SK-N-SH (cell line): ENCODE measurements at places on chromosomes 1 and 21.

DNA sequence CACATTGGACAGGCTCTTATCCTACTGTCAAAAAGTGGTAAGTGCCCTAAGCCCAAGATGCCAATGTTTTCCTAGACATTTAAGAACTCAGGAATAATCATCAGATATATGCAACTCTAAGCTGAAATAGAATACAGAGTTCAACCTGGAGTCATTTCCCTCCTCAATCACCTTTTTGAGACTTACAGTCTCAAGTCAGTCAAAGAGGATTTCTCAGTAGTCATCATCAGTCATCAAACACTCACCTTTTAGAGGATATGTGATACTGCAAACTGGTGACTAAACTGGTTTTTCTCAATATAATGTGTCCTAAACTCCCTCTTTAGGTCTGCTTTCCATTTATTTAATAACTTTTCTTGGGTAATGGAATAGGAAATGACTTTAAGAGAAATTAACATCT lies 145.3 kb upstream of the ADAMTS5 start:
- no peak for DNase-seq

- peak; percentile 83 for DNase-seq
These were observed 906 bp upstream of the ADARB1 start for GRCh38 chr21:45073301-45074047.

DNA sequence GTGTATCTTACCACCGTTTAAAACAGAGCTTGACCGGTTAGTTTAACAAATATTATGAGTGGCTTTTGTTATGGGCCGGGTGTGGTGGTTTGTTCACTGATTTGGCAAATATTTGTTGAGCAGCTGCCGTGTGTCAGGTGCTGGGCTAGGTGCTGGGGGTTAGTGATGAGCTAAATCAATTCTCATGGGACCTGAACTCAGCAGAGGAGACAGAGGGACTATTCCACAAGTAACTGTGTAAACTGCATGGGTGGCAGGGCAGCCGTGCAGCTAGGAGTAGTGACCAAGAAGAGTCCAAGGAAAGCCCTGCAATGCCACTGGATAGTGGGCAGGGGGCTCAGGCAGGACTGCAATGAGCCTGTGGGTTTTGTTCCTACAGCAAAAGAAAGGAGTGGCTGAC lies 11.2 kb upstream of the C2CD2 start:
- no peak for DNase-seq

DNA sequence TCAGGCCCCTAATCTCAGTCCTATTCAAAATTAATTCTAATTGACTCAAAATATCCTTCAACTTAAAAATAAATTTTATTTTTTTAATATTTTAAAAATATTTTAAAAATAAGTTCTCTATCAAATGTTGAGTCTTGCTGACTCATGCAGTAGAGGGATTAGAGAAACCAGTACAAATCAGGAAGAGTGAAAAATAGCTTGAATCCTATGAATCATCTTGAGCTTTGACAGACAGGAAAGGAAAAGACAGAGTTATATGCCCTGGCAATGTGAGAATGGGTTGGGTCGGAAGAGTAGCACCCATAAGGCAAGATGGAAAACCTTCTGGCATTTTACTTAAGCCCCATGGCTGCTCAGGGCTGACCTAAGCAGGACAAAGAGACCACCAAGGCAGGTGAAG lies 346.6 kb upstream of the RUNX1 start:
- no peak for DNase-seq

GRCh38 chr1:83998205-83998497 lies 781 bp downstream of the TTLL7 start:
- no peak for DNase-seq

DNA sequence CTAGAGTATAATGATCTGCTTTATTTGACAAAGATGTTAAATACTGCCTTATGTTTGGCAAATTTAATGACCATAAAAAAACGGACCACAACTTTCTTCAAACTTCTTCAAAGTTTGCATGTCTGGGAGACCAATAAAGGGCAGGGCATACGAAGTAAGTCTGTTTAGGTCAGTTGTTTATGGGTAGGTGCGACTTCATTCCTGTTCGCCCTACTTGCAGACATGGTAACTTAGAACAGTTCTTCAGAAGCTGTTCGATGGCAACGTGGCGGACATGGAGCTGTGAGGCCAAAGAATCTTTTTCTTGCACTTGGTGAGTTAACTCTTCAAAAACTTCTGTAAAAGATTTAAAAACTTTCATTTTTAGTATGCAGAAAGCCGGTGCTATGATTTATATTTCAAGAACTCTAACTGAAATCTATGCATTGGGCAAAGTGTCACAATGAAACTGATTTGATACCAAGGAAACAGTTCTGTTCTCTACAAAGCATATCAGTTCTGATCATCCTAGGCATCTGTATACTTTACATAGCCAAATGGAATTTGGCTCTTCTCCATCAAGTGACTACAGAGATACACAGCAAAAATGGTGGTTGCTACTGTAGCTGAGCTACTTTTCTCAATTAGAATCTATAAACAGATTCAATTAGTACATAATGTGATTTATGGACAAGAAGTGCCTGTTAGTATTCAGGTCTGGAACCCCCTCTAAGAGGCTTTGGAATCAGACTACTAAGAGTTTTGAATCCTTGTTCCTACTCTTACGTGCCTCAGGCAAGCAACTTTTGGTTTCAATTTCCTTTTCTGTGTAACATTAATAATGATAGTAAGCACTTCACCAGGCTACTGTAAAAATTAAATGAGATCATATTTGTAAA lies 25.7 kb downstream of the C21orf91 start:
- peak; percentile 39 for DNase-seq

GRCh38 chr1:156860113-156860627 lies 495 bp upstream of the NTRK1 start:
- DNase-seq, result peak; percentile 87

- no peak for DNase-seq
These were observed 56.5 kb downstream of the GABPA start for GRCh38 chr21:25791319-25791718.

GRCh38 chr1:198934901-198935305 lies 296.1 kb downstream of the PTPRC start:
- no peak for DNase-seq

DNA sequence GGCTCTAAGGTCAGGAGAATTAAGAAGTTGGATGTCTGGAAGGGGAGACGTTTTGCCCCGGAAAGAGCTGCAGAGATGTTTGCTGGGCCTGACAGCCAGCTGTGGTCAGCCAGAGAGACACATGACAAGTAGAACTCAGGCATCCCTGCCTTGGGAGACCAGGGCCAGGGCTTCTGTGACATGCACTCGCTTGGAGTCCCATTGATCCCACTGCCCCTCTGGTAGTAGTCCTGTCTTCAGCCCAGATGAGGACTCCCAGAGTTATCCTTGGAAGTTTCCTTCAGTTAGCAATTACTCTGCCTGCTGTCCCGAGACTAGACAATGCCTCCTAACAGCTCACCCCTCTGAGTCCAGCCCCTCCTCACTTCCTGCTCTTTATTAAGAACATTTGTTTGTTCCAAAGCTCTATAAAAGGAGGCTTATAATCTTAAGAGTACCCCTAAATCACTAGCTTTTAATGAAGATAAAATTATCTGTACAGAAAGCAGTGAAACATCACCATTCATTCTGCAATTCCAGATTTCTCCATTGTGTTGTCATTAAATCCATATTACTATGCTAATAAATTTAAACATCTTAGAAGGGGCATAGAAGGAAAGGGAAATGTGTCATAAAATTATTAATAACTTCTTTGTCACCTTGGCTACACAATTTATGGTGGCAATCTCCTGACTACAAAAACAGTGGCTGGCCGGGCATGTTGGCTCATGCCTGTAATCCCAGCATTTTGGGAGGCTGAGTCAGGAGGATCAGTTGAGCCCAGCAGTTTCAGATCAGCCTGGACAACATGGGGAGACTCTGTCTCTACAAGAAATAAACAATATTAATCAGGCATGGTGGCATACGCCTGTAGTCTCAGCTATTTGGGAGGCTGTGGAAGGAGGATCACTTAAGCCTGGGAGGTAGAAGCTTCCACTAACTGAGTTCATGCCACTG lies 94.2 kb downstream of the KCNK1 start:
- DNase-seq, result no peak

DNA sequence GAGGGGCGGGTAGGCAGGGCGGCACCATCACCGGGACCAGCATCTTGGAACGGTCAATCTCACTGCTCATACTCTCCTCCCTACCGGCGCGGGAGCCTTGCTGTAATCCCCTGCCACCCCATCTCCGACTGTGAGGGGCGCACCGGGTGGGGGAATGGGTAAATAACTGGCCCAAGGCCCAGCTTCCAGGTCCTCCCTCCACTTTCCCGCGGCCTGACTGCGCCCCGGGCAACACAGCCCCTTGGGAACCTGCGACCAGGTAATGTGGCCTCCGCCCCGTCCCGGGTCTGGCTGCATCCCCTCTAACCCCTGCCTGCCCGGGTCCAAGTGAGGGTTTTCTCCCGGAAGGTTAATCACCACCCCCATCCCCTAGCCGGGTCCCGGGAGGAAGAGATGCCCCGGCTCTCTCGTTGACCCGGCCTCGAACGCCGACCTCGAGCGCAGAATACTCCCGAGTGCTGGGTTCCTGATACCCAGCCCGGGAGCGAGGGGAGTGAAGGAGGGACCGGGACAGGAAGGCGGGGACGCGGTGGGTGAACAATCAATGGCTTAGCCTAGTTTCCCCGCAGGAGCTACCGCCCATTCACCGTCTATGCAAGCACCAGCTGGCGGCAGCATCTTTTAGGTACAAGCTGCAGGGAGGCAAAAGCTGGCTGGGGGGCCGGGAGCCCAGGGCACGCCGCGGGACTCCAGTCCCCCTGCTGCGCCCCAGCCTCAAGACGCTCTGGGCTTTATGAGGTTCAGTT lies 5.9 kb upstream of the LHX9 start:
- DNase-seq, result peak; percentile 52

DNA sequence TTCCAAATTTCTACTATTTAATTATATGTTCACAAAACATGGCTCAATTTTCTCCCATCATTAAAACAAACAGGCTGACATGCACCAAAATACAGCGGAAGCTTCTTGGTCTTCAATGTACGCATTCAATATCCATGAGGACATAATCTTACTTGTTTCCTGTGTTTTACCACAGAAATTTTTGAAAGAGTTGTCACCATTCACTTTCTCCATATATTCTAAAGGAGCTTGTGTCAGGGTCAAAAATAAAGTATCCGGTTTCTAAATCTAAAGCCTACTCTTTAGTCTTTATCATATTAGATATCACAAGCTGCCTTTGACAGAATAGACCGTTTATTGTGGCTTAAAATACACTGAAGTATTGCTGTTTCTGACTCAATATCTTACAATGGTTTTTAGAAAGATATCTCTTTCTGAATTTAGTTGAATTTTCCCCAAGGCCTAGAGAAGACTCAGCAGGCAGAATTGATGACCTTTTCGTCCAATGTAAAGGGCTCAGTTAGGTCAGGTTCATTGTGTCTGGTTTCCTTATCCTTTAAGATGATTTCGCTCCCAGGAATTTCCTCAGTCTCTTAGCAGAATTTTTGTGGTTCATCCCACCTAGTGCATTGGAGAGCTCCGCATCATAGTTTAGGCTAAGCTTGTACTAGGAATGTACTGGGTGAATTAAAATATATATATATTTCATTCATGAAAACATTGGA lies 717.2 kb downstream of the NCAM2 start:
- no peak for DNase-seq

DNA sequence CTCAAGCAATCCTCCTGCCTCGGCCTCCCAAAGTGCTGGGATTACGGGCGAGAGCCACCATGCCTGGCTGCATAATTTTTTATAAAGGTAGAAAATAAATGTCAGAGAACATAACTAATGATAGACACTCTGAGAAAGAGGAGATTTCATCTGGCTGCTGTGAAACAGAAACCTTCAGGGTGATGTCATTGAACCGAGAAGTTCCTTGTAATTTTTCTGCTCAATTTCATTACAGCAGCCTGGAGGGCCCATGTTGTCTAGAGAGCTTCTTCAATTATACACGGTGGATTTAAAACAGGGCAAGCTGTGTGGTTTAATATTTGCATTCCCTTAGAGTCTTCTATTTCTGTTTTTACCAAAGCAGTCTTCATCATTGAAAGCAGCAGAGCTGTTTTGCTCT lies 64.3 kb upstream of the MORC3 start:
- no peak for DNase-seq
